ENCODE measurements at places on chromosomes 3 and 15. TPM values are rescaled to one million over a fixed set of nuclear protein-coding genes. Genes with fewer than 3 reads are reported as not detected.

- DNase-seq, result no peak
- no peaks in the 10 kb centered on the region for H3K36me3 ChIP-seq
- H3K4me1 ChIP-seq, result no peaks in the 10 kb centered on the region
- no peak overlapping the region for H3K27ac ChIP-seq
- no peaks in the 10 kb centered on the region for H3K27me3 ChIP-seq
Measured at GRCh38 chr3:62143843-62144450, 229.4 kb downstream of the FEZF2 start.

GRCh38 chr3:31252216-31253185, 280.2 kb upstream of the STT3B start:
- H3K36me3 ChIP-seq, result no peaks in the 10 kb centered on the region
- no peak for DNase-seq
- no peaks in the 10 kb centered on the region for H3K27me3 ChIP-seq
- no peak overlapping the region for H3K27ac ChIP-seq
- no peak overlapping the region for H3K4me3 ChIP-seq
- peaks cover 6% of the 10 kb centered on the region for H3K4me1 ChIP-seq

DNA sequence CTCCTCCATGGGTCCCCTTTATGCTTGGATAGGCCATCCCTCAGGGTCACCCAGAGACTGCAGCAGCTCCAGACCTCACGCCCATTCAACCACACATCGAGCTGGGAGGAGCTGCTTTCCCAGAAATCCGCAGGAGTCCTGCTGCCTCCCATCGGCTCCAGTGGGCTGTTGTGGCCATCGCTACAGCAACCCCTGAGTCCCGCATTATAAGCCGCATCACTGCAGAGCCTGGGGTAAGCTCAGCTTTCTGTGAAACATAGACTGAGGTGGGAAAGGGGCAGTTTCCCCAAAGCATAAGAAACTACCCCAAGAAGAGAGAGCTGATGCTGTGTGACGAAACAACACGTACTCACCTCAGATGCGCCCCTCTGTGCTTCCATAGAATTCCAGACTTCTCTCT, 35.7 kb downstream of the MRPL46 start:
- peaks cover 5% of the 10 kb centered on the region for H3K27me3 ChIP-seq
- DNase-seq, result no peak
- no peak overlapping the region for H3K4me3 ChIP-seq
- H3K27ac ChIP-seq, result no peak overlapping the region
- H3K4me1 ChIP-seq, result no peaks in the 10 kb centered on the region

DNA sequence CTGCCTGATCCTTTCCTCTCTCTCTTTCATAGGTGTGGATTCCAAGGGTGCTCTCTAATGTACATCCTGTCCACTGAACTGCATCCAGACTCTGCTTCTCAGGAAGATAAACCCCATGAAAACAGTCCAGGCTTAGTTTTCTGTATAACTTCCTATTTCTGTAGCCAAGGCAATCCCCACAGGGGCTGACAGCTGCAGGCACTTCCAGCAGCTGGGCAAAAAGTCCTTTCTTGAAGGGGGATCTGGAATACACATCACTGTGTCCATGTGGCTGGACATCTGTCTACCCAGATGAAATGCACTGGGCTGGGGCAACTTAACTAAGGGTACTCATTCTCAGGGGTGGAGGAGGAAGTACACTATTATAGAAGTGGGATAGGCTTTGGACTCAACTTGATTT, 72.2 kb downstream of the NR1D2 start:
- no peaks in the 10 kb centered on the region for H3K27me3 ChIP-seq
- H3K27ac ChIP-seq, result no peak overlapping the region
- no peaks in the 10 kb centered on the region for H3K4me1 ChIP-seq
- H3K4me3 ChIP-seq, result no peak overlapping the region
- DNase-seq, result no peak

GRCh38 chr3:10289787-10290355, 2.9 kb downstream of the GHRL start:
- DNase-seq, result no peak
- H3K4me3 ChIP-seq, result no peak overlapping the region
- no peaks in the 10 kb centered on the region for H3K27me3 ChIP-seq
- H3K36me3 ChIP-seq, result peaks cover 3% of the 10 kb centered on the region
- H3K27ac ChIP-seq, result no peak overlapping the region

The SLC22A13 gene
- 0.68 TPM for total RNA-seq

- H3K4me1 ChIP-seq, result peaks cover 12% of the 10 kb centered on the region
- H3K27me3 ChIP-seq, result no peaks in the 10 kb centered on the region
- no peak for DNase-seq
- peak overlapping the region; percentile 85 for H3K27ac ChIP-seq
Measured at GRCh38 chr15:40953713-40954074, 423 bp downstream of the CHAC1 start.

DNA sequence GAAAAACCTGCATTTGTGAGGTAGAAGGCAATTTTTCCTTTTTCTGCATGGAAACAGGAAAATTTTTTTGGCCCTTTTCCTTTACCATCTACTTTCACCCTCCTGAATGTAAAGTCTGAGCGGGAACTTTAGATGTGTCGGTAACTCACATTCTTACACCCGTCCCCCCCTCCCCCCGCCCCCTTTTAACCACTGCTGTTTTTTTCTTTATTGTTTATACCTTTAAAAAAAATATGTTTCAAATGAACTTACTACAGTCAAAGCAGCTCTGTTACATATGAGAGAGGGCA, 487 bp upstream of the HES1 start:
- H3K4me1 ChIP-seq, result peaks cover 54% of the 10 kb centered on the region
- H3K36me3 ChIP-seq, result no peaks in the 10 kb centered on the region
- no peak for DNase-seq

- no peak overlapping the region for H3K27ac ChIP-seq
- DNase-seq, result no peak
- H3K27me3 ChIP-seq, result peaks cover 37% of the 10 kb centered on the region
- H3K4me3 ChIP-seq, result no peak overlapping the region
Measured at GRCh38 chr3:13296662-13297061, 123.5 kb downstream of the NUP210 start.

- no peaks in the 10 kb centered on the region for H3K27me3 ChIP-seq
- DNase-seq, result peak; percentile 87
- peak overlapping the region; percentile 68 for H3K27ac ChIP-seq
- H3K36me3 ChIP-seq, result no peaks in the 10 kb centered on the region
- peaks cover 27% of the 10 kb centered on the region for H3K4me1 ChIP-seq
Measured at GRCh38 chr3:46987743-46988401, 8.4 kb downstream of the NBEAL2 start.
